H1 (cell line): ENCODE measurements at places on chromosomes 4 and X. TPM values are rescaled to one million over a fixed set of nuclear protein-coding genes. Genes with fewer than 3 reads are reported as not detected.

DNA sequence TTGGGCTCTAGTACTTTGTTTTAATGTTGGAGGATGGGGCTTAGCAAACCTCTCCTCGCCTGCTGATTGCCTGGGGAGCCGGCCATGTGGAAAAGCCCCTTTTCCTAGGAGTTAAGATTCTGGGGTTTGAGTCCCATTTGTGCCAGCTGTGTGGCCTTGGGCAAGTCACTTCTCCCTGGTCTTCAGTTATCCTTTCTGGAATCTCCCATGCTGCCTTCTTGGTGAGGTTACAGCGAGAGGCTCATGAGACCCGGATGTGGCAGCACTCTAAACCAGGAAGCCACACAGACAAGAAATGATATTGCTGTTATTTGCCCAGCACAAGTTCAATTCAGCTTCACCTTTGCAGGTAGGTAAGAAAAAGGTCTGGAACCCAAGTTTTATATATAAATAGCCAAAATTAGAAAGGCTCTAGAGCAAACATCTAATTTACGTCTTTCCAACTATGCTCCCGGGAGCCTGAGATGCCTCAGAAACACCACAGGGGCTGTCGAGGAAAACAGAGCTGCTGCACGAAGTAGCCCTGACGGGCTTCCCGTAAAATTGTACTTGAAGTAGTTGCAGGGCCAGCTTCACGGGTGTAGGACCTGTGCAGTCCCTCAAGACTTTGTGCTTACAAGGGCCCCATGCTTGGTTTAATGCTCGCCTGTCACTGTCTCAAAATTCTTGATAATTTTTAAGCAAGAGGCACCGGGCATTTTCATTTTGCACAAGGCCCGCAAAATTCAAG lies 8.3 kb upstream of the SASH3 start:
- no peak for DNase-seq

Gene CLDN2
- total RNA-seq, result not detected in 2 replicates

GRCh38 chr4:151573474-151573873 lies 164.5 kb downstream of the FHIP1A start:
- no peak for DNase-seq

DNA sequence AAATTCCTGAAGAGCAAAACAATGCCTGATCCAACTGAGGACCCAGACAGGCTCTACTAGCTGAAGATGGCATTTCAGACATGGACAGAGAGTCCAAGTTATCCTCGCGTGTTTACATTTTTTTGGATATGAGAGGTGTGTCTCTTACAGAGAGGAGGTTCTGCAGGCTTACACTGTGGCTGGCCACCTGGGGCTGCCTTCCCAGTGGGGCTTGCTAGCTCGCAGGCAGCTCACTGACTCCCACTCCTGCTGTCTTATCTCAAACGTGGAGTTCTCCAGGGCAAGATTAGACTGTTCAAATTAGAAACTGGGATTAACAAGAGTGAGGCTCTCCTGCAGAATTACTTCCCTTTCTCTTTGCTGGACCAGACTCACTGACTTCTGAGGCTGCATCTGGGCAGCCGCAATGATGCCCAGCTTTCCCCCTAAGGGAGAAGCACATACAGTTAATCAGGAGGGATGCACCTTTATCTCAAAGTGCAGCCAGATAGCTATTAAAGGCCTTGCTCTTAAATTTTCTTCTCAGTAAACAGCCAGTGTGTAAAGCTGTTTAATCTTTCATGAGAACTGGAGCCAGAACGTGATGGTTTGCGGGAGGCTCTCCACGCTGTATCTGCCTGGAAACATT lies 123.0 kb downstream of the ENPP6 start:
- DNase-seq, result no peak

Gene F8A3
- total RNA-seq, result 0.60 TPM in 1 of 2 replicates, not detected in the other

GRCh38 chr4:82519072-82519471 lies 42.7 kb downstream of the TMEM150C start:
- no peak for DNase-seq

DNA sequence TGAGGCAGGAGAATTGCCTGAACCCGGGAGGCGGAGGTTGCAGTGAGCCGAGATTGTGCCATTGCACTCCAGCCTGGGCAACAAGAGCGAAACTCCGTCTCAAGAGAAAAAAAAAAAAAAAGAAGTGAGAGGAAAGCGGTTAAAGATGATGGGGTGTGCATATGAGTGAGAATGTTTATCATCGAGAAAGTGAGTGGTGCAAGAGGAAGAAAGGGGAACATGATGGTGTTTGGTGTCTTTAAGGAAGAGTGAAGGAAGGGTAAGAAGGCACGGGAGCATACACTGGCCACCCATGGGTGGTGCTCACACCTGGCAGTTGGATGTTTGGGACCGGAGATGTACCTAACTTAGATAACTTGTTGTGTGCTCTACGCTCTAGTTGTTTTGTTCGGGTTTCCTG lies 62.2 kb downstream of the STOX2 start:
- no peak for DNase-seq

DNA sequence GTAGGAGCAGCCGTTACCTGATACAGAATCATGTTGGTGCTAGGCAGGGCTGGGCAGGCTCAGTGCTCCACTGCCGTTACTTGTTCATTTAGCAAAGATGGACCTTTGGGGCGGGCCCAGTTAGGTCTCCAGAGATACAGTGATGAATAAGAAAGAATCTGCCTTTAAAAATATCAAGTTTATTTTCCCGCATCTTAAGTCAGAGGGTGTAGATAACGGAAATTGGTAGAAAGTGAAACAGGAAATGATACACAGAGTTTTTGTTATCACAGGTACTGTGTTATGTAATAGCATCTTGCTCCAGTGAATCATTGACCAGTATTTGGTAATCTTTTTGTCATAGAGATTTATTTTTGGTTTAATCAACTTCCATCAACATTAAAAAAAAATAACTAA lies 5.5 kb downstream of the TMEM131L start:
- DNase-seq, result no peak

DNA sequence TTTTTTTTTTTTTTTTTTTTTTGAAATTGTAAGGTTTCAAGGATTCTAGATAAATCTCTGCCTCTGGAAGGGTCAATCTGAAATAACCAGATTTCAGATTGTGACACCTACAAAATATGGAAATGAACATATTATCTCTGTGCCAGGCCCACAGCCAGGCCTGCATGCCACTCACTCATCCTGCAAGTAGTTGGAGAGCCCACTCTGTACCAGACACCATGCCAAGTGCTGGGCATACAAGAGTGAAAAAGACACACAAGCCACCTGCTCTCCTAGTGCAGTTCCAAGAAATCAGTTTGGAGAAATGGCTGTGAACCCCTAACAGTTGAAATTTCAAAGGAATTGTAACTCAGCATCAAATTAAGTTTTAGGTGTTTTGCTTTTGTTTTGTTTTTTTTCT lies 145.9 kb upstream of the NOCT start:
- no peak for DNase-seq
